ENCODE measurements at places on chromosomes 1 and 21. TPM values are rescaled to one million over a fixed set of nuclear protein-coding genes. Genes with fewer than 3 reads are reported as not detected.

The PYGO2 gene
- 69.5 TPM for total RNA-seq

The AGTRAP gene
- 82.5 TPM for total RNA-seq

The ATP1A2 gene
- total RNA-seq = not detected

The C8B gene
- not detected for total RNA-seq

The RSPO1 gene
- total RNA-seq = not detected

The ZMYM4 gene
- total RNA-seq = 40.3 TPM

The PRRX1 gene
- not detected for total RNA-seq

The FCRL2 gene
- 0.64 TPM for total RNA-seq

The LCE2A gene
- total RNA-seq = not detected

The TRIM46 gene
- 3.5 TPM for total RNA-seq

The ARHGEF10L gene
- total RNA-seq = 19.7 TPM

The THEM5 gene
- not detected for total RNA-seq

- no peak for DNase-seq
Measured at GRCh38 chr1:31588751-31589515, 12.6 kb downstream of the TINAGL1 start.

GRCh38 chr1:229204921-229205777, 65.8 kb upstream of the RAB4A start:
- DNase-seq = peak; percentile 21

DNA sequence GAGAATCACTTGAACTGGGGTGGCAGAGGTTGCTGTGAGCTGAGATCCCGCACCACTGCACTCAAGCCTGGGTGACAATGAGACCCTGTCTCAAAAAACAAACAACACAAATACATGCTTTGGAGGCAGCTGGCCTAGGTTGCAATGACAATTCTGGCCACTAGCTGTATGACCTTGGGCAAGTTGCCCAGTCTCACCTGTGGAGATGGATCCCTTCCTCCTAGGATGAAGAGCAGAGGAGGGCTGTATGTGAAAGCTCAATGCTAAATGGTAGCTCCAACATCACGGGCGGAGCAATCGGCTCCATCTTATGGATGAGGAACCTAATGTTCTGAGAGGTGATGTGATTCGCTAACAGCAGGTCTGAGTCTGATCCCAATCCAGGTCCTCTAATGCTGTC, 20.6 kb downstream of the ADORA1 start:
- DNase-seq = no peak

- DNase-seq = no peak
Measured at GRCh38 chr1:22815043-22815365, 104.4 kb downstream of the EPHB2 start.

- DNase-seq = no peak
Measured at GRCh38 chr1:47915677-47916353, 81.4 kb downstream of the TRABD2B start.

GRCh38 chr1:184664042-184664660, 90.5 kb downstream of the EDEM3 start:
- peak; percentile 58 for DNase-seq

GRCh38 chr1:238710697-238711096, 675.7 kb upstream of the CHRM3 start:
- no peak for DNase-seq

DNA sequence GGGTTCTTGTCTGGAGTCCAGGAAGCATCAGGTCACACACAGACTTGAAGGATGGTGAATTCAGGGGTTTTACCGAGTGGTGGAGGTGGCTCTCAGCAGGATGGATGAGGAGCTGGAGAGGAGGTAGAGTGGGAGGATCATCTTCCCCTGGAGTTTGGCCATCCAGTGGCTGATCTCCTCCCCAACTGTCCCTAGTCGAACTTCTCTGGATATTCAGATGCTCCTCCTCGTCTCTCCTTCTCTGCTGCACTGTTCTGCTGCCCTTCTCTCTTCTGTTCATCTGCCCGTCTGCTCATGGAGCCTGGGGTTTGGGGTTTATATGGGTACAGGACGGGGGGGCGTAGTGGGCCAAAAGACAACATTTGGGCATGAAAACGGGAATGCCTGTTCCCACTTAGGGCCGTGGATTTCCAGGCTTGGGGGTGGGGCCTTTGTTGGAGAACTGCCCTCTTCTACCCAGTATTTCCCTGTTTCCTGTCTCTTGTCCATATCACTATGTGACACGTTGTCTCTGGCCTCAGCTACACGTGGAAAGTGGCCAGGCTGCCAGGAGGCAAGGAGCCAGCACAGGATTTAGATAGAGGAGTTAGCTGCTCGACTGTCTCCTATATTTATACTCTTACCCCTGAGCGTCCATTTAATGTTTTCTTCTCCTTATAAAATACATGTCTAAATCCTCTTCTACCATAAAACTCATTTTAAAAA, 76.7 kb downstream of the SIPA1L2 start:
- no peak for DNase-seq

GRCh38 chr1:156836041-156836654, 19.5 kb upstream of the SH2D2A start:
- no peak for DNase-seq

DNA sequence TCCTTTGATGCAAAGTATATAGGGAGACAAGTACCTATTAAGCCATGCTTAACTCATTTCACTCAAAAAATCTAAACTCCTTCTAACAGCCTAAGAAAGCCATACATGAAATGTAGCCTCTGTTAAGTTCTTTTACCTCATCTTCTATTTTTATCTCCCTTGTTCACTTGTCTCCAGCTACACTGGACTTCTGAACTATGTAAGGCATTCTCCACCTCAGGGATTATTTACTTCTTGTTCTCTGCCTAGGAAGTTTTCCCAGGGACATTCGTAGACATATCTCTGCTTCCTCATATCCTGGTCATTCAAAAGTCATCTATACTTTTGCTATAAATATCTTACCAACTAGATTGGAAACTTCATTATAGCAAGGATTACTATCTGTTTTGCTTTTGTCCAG, 96.9 kb downstream of the COP1 start:
- no peak for DNase-seq

DNA sequence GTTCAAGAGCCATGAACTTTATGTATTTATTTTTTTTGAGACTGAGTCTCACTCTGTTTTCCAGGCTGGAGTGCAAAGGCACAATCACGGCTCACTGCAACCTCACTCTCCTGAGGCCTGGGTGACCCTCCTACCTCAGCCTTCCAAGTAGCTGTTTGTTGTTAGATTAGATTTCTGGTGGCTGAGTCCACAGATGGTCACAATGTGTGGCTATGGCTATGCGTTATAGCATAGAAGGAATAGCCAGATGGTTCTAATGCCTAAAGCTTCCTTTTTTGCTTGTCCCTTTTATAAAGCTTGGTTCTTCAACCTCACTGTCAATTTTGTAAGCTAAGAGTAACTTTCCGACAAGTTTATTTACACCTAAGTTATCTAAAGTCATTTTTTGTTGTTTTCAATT, 62.3 kb upstream of the FMN2 start:
- no peak for DNase-seq

- no peak for DNase-seq
Measured at GRCh38 chr1:145961425-145962156, 2.8 kb downstream of the ANKRD34A start.

DNA sequence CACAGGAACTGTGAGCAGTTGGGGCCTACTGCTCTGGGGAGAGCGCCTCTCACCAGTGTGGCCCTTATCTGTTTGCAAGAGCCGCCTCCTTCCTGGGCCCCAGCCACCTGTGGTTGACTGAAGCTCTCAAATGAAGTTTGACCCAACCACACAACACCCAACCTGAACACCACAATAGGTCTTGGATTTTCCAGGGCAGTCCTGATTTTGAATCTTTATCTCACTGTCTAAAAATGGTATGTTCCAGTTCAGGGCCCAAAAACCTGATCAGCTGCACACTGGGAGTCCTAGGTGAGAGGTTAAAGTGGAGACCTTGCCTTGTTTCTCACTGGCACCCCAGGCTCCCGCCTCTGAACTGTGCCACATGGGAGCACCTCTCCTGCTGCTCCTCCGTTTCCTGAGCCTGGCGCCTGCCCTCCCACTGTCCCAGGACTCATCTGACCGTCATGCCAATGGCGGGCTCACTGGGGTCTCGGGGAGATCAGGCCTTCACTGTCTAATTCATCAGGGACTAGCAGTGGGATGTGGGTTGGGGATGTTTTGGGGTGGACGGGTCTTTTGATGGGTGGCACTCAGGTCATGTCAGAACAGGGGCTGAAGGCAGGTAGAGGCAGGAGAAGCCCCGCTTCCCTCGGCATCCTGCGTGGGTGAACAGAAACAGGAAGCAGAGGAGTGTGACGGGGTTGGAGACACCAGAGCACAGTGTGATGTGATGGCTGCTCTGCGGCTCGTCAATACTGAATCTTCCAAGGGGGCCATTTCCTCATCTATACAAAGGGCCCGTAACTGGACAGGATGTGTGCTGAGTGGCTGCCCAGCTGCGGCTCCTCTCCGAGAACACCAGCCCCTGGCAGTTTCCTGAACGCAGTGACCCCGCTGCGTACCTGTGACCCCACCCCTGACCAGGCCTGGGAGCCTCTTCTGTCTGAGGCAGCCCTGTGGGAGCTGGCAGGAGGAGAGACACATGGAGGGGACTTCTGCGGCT, 59.6 kb upstream of the ITPKB start:
- DNase-seq = peak; percentile 59

DNA sequence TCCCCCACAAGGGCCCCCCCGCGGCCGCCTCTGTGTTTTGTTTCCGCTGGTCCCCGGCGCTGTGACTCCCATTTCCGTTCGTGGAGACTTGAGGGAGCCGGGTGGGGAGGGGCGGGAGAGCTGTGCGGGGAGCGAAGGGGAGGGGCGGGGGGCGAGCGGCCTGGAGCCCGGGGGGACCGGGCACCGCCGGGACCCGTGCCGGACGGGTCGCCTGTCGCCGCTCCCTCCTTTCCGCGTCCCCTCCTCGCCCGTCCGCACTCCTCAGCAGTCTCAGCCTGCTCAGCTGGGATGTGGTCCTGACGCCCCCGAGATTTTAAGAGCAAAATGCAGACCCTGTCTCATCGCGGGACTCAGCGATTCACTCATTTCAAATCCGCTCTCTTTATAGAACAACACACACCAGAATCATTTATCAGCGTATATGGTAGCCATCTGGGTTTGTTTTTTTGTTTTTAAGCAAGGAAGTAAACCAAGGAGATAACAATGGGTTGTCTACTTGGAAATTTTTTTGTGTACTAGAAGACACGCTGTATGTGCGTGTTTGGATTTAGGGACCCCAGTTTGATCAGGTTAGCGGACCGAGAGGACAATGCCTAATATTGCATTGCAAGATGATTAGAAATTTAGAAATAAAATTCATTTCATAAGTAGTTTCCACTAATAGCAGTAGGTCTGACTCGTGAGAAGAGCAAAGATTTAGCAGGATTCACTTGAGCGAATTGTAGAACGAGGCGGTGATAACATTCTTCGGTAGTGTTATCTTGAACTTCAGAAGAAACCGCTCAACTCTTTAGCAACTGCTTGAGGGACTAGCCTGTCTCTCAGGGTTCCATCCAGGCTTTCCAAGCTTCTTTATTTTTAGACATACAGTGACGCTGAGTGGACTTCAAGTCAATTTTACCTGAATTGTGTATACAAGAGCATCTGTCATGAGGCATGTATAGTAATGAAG, 1.1 kb downstream of the GABPA start:
- no peak for DNase-seq

DNA sequence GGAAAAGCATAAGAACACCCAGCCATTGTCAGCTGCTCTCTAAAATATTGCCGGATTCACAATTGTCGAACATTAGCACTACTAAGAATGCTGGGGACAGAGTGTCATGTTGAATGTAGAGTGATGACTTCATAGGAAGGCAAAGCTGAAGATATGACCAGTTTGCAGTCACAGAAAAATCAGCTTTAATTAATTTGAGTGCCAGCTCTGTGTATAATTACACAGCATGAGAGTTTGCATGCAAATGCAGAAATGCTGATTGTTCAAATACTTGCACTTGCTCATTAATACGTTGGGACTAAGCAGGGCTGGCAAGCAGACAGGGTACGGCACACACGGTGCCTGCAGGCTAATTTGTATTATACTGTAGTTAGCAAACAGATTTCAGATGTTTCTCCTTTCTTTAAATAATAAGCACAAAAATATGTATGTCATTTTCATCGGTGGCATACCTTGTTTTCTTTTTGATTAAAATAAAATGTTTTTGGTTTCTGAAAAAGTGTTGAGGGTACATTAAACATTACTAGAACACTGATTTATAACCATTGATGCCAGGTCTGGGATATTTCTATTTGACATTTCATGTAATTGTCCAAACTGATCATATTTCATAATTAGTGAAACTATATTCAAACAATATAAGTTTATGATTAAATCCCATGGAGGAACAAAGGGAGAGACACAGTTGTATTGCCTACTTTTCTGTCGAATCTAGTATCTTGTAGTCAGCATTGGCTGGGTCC, 99.8 kb upstream of the ADGRL2 start:
- no peak for DNase-seq

DNA sequence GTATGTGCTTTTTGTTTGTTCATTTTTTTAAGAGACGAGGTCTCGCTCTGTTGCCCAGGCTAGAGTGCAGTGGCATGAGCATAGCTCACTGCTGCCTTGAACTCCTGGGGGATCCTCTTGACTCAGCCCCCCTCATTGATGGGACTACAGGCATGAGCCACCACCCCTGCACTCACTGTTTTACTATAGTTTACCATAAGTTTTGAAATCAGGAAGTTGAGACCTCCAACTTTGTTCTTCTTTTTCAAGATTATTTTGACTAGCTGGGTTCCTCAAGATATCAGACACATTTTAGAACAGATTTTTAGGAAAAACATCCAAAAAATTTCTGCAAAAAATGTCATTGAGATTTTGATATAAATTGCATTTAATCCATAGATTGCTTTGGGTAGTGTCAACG, 120.4 kb upstream of the FGGY start:
- no peak for DNase-seq

DNA sequence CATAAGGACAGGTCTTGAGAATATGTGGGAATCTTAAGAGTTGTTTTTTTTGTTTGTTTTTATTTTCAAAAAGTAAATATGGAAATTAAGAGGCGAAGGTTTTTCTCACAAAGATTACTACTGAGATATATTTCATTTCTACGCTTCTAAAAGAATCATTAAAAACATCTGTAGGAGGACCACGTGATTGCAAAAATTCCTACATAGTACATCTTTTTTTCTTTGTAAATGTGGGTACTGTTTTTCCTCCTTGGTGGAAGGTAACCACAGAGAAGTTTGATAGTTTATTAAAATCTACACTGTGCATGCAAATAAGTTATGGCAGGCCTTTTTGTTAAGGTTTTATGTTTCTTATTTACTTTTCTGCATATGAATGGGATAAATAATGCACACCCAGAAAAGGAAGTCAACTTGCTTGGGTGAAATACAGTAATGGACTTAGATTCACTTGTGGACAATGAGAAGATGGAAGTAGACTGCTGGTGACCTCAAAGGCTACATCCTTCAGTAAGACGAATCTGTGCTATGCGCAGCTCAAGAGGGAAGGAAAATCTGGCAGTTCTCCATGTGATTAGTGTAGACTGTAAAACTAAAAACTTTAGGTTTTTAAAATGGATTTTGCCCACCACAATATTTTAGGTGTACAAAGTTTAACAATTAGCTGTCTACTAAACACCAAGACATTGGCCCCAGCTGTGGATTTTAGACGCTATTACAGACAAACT, 2.0 kb downstream of the AK5 start:
- no peak for DNase-seq

GRCh38 chr1:97488530-97488929, 432.3 kb downstream of the DPYD start:
- DNase-seq = no peak

- DNase-seq = no peak
Measured at GRCh38 chr1:205832326-205832751, 17.6 kb downstream of the PM20D1 start.
